ENCODE measurements at places on chromosomes 12 and 14.

DNA sequence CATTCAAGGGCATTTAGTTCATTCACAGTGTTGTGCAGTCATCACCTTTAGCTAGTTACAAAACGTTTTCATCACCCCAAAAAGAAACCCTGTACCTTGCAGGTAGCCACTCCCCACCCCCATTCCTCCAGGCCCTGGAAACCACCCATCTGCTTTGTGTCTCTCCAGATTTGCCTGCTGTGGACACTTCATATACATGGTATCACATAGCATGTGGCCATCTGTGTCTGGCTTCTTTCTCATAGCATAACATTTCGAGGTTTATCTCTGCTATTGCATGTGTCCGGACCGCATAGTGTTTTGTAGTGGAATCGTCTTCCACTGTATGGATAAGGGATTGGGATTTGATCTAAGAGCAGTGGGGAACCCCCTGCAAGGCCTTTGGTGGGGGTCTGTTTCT lies 143.1 kb downstream of the AACS start:
- DNase-seq: no peak

DNA sequence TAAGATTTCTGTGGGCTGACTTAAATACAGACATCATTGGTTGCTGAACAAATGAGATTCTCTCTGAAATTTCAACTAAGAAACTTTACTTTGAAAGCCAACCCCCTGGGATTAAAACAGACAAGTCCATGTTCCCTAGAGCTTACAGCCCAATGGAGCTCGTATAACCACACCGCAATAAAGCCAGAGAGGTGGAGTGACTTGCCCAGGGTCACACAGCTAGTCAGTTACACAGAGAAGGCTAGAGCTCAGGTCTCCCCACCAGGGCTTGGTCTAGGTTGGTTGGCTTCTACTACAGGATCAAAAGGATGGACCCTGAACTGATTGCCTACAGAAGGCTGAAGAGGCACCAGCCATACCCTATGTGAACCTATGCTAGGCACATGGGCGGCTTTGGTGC lies 8.9 kb upstream of the LTBP2 start:
- DNase-seq: no peak

DNA sequence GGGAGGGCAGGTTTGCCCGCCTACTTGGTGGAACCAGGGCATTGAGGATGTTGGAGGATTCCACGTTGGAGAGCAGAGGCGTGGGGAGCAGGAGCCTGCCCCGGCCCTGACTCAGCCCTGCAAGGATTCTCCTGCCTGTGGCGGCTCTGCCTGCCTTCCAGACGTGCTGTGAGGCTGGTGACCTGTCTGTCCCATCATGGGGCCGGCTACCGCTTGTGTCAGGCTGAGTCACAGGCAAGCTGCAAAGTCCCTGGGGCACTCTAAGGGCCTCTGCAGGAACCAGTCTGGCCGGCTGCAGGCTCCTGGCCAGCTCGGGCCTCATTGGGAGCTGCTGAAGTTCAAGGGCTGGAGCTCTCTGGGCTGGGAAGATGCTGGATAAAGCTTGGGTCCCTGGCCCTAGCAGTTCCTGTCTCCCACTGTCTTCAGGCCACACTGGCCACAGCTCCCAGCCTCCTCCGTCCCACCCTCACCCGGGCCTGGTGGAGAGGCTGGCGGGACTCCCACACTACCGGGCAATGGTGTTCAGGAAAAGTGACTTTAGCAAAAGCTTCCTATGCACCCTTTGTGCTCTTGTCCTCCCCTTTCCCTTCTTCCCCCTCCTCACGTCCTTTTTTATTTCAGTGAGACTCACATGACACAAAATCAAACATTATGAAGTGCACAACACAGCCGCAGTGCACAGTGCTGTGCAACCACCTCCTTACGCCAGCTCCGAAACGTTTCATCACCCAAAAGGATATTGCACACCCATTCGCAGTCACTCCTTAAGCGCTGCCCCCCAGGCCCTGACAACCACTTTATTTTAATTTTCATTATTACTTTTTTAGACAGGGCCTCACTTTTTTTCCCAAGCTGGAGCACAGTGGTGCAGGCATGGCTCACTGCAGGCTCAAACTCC lies 22.0 kb upstream of the ULK1 start:
- DNase-seq: no peak

DNA sequence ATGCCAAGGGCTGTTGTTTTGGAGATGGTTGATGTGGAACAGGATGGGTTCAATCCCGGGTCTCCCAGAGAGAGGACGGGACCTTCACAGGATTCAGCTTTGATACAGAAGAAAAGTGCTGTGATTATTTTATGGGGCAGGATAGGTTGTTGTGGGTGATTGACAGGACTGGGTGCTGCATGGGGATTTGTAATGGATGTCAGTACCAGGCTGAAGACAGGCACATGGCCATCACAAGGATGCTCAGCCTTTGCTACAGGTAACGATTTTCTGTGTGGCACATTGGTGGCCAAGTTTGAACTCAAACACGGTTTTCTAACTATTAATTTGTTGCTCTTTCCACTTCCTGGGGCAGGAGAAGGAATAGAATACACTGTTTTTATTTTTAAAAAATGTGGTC lies 4.5 kb upstream of the GUCY2C start:
- DNase-seq: no peak

DNA sequence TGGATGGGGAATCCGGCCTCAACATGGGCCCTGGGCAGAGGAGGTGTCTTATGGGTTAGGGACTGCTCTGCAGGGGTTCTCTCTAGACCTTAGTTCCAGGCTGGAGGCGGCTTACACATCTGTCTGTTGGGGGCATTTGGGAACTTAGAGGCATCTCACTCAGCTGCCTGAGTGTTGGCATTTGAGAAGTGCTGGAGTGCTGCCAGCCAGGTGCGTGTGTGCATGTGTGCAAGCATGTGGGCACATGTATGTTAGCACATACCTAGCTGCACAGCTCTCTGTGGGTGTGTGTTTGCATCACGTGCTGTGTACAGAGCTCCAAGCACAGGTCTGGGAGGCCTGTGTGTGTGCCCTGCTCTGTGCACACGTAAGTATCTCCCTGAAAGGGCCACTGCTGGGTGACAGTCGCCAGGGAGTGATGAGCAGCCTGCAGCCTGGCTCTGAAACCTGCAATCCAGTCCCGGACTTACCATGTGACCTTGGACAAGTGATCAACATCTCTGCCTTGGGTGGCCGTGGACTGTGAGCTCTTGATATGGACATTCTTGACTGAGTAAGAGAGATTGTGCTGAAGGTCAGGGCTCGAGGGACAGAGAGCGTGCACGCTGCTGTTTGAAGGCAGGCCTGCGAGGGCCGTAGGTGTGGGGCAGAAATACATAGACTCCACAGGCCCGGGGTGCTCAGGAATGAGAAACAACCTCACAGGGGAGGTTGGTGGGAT lies 5.2 kb downstream of the LRTM2 start:
- no peak for DNase-seq

- DNase-seq: no peak
Measured at GRCh38 chr12:12954356-12954755, 2.4 kb upstream of the GPRC5D start.

DNA sequence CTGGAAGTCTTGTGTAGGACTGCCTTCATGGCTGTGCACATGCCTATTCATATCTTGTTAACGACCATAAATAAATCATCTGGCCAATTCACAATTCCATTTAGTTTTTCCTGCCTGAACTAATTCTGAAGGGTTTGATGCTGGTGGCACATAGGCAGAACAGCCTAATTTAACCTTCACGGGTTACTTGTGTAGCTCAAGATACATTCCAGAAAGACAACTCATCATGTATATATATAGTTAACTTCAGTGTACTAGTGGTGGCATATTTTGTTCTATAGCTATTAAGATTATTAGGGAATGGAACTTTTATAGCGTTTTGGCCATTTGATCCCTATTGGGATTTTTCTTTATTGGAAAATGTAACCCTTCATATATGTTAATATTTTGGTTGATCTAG lies 31.4 kb downstream of the CFAP54 start:
- no peak for DNase-seq

GRCh38 chr12:31236998-31237637 lies 88.8 kb downstream of the SINHCAF start:
- no peak for DNase-seq

GRCh38 chr12:121849665-121850064 lies 9.0 kb downstream of the HPD start:
- no peak for DNase-seq

- DNase-seq: no peak
Measured at GRCh38 chr14:92665661-92666110, 82.7 kb downstream of the LGMN start.

GRCh38 chr14:100988011-100988410 lies 84.5 kb upstream of the RTL1 start:
- no peak for DNase-seq

GRCh38 chr14:33480887-33481184 lies 470.0 kb downstream of the EGLN3 start:
- DNase-seq: no peak

DNA sequence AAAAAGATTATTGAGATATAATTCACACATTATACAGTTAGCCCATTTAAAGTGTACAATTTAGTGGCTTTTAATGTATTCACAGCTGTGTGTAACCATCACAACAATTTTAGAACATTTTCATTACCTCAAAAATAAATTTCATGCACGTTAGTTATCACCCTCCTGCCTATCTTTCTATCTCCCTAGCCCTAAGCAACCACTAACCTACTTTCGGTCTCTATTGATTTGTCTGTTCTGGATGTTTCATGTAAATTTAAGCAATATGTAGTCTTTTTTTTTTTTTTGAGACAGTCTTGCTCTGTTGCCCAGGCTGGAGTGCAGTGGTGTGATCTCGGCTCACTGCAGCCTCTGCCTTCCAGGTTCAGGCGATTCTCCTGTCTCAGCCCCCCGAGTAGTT lies 439.4 kb downstream of the PCNX1 start:
- DNase-seq: no peak

DNA sequence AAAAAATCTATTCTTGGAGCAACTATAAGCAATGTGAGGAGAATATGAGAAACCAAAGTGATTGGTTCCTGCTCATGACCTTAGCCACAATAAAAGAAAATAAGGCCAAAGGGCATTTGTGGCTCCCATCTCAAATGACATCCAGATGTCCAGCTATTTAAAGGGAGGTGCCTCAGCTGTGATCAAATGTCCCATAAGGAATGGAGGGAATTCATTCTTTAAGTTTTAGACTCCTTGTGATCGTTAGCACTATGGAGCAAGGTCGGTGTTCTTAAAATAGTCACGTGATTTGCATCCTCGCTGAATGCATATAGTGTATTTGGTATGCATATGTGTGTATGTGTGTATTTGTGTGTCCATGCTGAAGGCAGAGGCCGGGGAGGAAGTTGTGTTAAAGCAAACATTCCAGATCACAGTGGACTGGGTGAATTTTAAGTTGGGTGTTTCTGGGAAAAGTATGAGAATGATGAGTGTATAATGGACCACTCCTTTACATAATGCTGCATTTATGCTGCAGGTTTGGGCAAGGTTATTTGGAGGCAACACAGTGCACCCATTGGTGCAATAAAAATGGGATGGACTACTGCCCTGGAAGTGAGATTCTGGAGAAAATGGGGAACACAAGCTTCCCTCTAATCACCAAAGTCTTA lies 5.6 kb upstream of the E2F7 start:
- no peak for DNase-seq

DNA sequence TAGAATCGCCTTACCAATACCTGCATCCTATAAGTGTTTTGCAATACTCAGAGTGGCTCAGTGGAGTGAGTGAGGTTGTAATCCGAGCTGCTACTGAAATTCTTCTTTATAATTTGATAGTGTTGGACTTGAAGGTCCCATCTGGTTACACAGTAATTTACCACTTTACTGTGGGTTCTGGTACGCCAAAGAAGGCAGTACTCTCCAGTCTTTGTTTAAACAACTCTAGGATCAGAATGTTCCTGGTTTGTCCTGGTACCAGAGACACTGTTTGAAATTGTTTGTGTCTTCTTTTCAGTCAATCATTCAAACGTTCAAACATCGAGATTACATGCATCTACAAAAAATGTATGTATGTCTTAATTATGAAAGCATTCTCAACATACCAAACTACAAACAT lies 51.3 kb upstream of the AMN1 start:
- no peak for DNase-seq

GRCh38 chr14:101665478-101666078 lies 95.9 kb upstream of the PPP2R5C start:
- peak; percentile 39 for DNase-seq

DNA sequence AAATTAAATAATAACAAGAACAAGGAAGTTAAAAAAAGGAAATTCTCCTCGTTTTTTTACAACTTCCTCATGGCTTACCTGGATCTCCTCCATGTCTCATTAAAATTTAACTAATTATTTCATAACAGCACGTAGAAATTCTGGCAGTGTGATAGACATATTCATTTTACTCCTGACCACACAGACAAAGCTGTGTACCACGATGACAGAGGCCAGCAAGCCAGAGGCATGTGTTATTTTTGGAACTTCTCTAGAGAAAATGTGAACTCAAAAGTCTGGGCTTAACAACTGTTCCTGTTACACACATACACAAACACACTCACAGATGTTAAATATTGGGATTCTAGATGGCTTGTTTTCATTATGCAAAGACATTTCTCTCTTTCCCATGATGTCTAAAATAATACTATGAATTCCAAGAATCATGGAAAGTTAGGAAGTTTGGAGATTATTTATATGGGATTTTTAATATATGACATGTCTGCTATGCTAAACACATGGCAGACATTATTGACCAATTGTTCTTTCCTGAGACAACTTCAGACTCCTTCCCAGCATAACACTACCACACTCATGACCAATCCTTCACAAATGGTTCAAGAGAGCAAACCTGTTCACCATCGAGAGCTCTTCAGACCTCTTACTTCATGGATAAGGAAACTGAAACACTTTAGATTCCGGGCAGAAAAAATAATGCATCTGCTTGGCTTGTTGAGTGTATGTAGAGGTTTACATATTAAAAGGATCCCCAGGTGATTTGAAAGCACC lies 158.7 kb downstream of the DACT1 start:
- no peak for DNase-seq

- no peak for DNase-seq
Measured at GRCh38 chr12:47160316-47161244, 80.8 kb upstream of the AMIGO2 start.

- no peak for DNase-seq
Measured at GRCh38 chr12:6632026-6632983, 3.5 kb downstream of the LPAR5 start.

DNA sequence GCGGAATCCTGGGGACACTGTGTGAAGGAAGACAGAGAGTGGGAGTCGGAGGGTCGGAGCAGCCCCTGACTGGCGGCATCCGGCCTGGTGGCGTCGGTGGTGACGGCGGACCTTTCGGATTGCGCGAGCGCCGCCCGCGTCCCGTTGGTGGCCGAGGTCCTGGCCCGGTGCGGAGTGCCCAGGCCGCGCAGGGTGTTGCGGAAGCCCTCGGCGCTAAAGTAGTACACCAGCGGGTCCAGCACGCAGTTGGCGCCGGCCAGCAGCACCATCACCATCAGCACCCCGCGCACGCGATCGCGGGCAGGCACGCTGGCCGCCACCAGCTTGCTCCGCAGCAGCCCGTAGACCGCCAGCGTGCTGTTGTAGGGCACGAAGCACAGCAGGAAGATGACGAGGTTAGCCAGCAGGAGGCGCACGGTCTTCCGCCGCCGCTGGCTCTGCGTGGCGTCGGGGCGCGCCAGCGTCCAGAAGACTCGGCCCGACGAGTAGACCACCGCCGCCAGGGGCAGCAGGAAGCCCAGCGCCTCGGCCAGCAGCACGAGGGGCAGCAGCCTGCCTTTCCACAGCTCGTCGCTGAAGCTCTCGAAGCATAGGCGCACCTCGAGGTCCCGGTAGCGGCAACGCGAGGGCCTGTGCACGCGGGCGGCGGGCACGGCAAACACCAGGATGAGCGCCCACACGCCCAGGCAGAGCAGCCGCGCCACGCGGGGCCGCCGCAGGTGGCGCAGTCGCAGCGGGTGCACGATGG lies 13.1 kb upstream of the CHD4 start:
- DNase-seq: peak; percentile 73

- no peak for DNase-seq
Measured at GRCh38 chr14:79571366-79571765, 639.9 kb downstream of the DIO2 start.

- DNase-seq: no peak
Measured at GRCh38 chr12:2513141-2514037, 281.4 kb upstream of the FKBP4 start.
